Activated CD8-positive, alpha-beta memory T cell treated with anti-CD3 and anti-CD28 coated beads for 1 hour (primary cell): ENCODE measurements at places on chromosomes 12 and 14.

- DNase-seq = no peak
Measured at GRCh38 chr12:94545935-94546771, 86.5 kb upstream of the CEP83 start.

GRCh38 chr14:99630202-99630601 lies 14.7 kb upstream of the HHIPL1 start:
- no peak for DNase-seq

DNA sequence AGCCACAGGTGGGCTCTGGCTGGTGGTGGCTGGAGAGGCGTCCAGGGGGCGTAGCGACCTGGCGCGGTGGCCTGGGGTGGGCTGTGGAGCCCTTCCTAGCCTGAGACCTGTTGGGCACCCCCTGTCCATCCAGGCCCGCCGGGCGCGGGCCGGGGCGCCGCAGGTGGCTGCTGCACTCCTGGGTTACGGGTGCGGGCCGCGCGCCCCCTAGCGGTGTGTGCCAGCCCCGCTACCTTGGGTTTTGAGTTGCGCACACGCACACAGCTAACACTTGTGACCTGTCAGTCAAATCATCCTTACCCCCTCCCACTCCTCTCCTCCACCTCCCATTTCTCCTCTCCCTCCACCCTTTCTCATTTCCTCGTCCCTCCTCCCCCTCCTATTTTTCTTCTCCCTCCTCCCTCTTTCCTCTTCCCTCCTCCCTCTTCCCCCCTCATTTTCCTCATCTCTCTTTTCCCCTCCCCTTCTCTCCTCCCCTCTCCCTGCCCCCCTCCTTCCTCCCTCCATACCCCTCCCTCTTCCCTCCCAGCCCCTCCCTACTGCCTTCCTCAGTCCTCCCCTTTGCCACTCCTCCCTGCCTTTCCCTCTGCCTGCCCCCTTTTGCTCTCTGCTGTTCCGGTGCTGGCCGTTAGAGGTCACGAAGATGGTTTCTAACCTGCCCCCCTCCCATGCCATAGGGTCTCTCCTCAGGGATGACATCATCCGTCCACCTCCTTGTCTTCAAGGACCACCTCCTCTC lies 2.3 kb downstream of the MEG3 start:
- no peak for DNase-seq

GRCh38 chr12:103884316-103884715 lies 43.3 kb upstream of the NT5DC3 start:
- no peak for DNase-seq

- DNase-seq = no peak
Measured at GRCh38 chr14:104140463-104141331, 2.3 kb downstream of the KIF26A start.
